ENCODE measurements at places on chromosomes 5 and 9. TPM values are rescaled to one million over a fixed set of nuclear protein-coding genes. Genes with fewer than 3 reads are reported as not detected.

SMIM32 gene
- not detected for total RNA-seq

SLC27A6 gene
- total RNA-seq = not detected

TPM2 gene
- 29.2 TPM for total RNA-seq

PAEP gene
- not detected for total RNA-seq

CYLC2 gene
- not detected for total RNA-seq
